Occipital lobe (tissue), 3 donors: ENCODE measurements at places on chromosomes 6 and 20. TPM values are rescaled to one million over a fixed set of nuclear protein-coding genes. Genes with fewer than 3 reads are reported as not detected.

The PAK5 gene
- total RNA-seq = 55.7 TPM

The SLC17A1 gene
- not detected for total RNA-seq

The OXT gene
- not detected for total RNA-seq

The TCP11 gene
- total RNA-seq = 0.31 TPM

The PACRG gene
- total RNA-seq = 6.7 TPM
